Endothelial cell of umbilical vein (primary cell): ENCODE measurements at places on chromosomes 16 and 17. TPM values are rescaled to one million over a fixed set of nuclear protein-coding genes. Genes with fewer than 3 reads are reported as not detected.

DNA sequence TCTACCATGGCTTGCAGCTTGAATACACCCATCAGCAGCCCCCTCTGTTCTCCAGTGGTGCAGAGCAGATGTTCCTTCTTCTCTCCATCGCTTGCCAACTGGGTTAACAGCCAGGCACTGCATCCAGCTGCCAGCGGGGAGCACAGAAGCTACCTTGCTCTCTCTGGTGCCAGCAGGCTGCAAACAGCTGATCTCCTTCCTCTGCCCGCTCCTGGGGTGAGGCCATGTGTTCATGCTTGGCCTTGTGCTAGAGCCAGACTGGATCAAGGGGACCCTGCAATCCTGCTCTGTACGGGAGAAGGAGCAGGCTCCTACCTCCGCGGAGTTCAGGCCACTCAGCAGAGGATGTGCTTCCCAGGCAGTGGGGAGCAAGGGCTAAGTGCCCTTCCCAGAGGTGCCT is 24.1 kb upstream of the ENGASE start:
- no peak overlapping the region for H3K4me3 ChIP-seq
- no peak overlapping the region for H3K27ac ChIP-seq
- H3K36me3 ChIP-seq = no peaks in the 10 kb centered on the region

DNA sequence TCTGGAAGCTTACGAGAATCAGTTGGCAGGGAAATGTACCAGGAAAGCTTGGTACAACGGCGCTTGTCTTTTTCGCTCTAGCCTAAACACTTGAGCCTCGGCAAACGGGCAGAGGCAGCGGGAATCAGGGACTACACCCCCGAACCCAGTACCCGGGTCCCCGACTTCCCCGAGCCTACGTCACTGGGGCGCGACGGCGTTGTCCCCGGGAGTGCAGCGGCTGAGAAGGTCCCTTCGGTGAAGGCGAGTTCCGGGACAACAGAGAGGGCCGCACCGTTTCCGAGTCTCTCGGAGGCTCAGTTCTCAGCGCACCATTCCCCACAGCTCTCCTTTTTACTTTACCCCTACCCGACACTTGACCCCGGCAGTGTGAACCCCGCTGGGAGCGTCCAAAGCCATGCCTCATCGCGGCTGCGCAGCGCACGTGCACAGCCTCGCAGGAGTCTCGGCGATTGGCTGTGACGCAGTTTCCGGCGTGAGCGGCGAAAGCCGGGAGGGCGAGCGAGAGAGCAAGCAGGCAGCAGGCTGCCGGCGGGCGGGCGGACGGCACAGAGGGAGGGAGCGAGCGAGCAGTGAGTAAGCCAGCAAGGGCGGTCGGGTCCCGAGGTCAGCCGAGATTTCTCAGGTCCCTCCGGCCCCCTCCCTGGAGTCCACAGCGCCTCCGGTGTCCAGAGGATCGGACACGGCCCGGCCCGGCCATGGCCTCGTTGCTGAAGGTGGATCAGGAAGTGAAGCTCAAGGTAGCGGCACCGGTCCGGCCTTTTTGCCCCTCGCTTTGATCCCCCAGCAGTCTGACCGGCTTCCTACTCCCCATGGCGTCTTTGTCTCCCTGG is at the start of gene PSME3:
Gene PSME3 (plus strand): TSS at position 464 of the 833 bp plus-strand sequence. CDS start 235 bp downstream, at position 699.
- peak within 1 kb of the TSS; percentile 81 for H3K4me3 ChIP-seq
- peaks cover 8% of the 10 kb centered on the region for H3K36me3 ChIP-seq
- peak within 1 kb of the TSS; percentile 71 for H3K27ac ChIP-seq
- no peaks in the 10 kb centered on the region for H3K27me3 ChIP-seq

- H3K4me3 ChIP-seq = no peak overlapping the region
- no peaks in the 10 kb centered on the region for H3K36me3 ChIP-seq
- peak overlapping the region; percentile 38 for H3K27ac ChIP-seq
- peaks cover 20% of the 10 kb centered on the region for H3K4me1 ChIP-seq
- no peaks in the 10 kb centered on the region for H3K27me3 ChIP-seq
These were observed 133.9 kb downstream of the SOCS1 start for GRCh38 chr16:11121914-11122692.

DNA sequence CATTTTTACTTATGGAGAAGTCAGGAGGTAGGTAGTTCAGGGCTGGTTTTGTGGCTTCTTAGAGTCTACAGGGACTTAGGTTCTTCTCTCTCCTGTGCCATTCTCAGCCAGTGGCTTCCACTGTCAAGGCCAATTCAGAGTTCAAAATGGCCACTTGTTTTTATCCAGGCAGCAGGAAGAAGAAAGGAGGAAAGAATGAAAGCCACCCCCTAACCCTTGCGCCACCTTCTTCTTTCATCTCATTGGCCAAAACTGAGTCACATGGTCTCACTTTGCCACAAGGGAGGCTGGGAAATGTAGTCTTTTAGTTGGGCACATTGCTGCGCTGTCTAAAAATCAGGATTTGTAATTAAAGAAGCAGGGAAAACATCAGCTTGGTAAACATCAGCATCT is 60.8 kb upstream of the MED9 start:
- no peak overlapping the region for H3K4me3 ChIP-seq
- H3K36me3 ChIP-seq = no peaks in the 10 kb centered on the region
- H3K27me3 ChIP-seq = no peaks in the 10 kb centered on the region

DNA sequence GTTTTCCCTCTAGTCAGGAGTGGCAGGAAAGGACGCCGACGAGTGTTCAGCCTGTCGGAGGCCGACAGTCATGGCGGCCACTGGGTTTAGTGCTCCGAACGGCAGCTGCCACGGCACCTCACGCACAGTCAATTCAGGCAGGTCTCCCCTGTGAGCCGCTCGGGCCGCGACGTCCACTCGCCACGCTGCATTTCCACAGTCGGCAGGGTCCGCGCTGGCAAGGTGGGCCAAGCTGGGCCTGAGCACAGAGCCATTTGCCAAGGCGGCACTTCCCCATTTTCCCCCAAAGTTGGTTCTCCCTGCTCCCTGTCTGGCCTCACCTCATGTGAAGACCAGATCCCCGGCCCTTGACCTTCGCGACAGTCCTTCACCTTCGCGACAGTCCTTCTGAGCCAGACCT is 81.9 kb downstream of the SOCS1 start:
- no peak overlapping the region for H3K4me3 ChIP-seq
- H3K36me3 ChIP-seq = no peaks in the 10 kb centered on the region
- no peak overlapping the region for H3K27ac ChIP-seq
- no peaks in the 10 kb centered on the region for H3K27me3 ChIP-seq

DNA sequence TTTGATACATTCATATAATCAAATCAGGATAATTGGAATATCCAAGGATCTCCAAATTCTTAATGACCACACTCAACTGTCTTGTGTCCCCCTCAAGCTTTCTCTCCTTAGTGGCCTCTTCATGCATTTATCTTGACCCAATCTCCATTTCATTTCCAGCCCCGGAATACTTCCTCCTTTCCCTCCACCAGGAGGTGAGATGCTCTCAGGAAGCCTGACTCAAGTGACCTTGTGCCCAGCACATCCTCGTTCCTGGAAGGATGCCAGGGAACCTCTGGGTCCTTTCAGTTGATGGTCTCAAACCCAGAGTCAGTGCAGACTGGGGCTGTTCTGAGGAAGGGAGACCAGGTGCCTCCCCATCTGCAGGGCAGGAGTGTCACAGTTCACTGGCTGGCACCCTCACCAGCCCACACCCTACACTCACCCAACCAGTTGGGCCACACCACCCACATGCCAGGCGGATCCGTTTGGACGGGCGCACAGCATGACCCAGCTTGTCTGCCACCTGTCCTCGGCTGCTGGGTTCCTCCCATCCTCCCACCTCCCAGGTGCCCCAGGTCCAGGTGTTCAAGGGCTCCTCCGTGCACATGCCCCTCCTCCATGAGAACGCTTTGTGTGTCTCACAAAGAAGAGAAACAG is 14.0 kb upstream of the EMP2 start:
- no peak overlapping the region for H3K4me3 ChIP-seq
- H3K27ac ChIP-seq = no peak overlapping the region
- DNase-seq = no peak
- H3K36me3 ChIP-seq = no peaks in the 10 kb centered on the region
- H3K4me1 ChIP-seq = no peaks in the 10 kb centered on the region
- peaks cover 2% of the 10 kb centered on the region for H3K27me3 ChIP-seq

SLC2A4 gene
- total RNA-seq = 0.23 TPM in 1 of 2 replicates, not detected in the other

NMT1 gene
- 126 and 135 TPM in 2 replicates for total RNA-seq
